H4 (cell line): ENCODE measurements at places on chromosomes 16 and 17. TPM values are rescaled to one million over a fixed set of nuclear protein-coding genes. Genes with fewer than 3 reads are reported as not detected.
A peak's percentile ranks its signal among the peaks of the same experiment; 100 is the strongest.

DNA sequence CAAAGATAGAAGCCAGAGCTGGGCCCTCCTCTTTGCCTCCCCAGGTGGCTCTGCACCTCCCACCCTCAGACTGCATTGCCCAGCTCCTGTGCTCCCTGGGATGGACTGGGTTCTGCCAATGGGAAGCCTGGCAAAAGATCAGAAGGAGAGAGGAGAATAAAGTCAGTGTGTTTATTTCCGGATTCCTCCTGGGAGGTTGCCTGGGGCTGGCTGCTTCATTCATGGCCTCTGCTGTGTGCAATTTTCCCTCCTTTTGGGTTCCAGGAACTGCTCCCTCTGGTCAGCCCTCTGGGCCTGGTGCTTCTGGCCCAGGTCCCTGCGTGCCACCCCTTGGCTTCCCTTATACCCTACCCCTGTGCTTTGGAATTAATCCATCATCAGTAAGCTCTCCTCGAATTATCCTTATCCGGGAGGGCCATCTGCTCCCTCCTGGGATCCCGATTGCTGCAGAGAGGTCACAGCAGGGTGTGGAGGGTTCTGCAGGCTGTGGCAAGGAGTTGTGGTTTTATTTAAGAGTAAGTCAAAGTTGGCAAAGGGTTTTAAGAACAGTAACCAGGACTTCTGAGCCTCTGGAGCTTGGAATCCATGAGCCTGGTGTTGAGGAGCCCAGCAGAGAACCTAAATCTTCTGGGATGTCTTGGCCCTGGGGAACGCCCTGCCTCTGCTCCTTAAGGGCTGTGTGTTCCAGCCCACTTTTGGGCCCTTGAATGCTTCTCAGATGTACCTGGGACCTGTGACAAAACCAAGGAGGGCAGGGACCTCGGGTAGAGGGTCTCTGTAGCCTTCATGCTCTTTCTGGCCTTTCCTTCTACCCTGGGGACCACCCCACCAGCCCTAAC, 8.2 kb upstream of the MMP2 start:
- peak; percentile 94 for DNase-seq

Gene GDE1
- 87.4 and 87.7 TPM in 2 replicates for total RNA-seq

DNA sequence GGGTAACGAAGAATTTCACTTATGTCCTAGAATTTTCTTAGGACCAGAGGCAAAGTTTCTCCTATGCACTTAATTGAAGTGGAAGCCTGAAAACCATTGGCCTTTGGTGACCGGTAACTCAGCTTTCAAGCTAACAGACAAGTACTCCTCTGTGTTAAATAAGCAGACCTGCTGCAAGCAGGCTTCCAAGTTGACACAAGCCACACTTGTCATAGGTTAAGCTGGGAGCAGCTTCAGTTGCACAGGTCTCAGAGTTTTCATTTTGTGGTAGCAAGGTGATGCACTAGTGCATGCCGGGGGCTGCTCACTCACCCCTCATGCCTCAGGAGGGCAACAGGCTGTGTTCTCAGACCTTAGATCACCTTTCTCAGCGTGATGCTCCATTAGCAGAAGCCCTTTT, 399.9 kb downstream of the UTP18 start:
- no peak for DNase-seq

Gene ZNF205
- total RNA-seq: 5.2 and 8.6 TPM in 2 replicates

GRCh38 chr16:47211218-47211617, 67.5 kb upstream of the NETO2 start:
- DNase-seq: no peak

Gene PERCC1
- total RNA-seq: not detected in 2 replicates

Gene CCL1
- not detected in 2 replicates for total RNA-seq

- no peak for DNase-seq
Observed at GRCh38 chr17:44188576-44189403, 2.0 kb downstream of the TMUB2 start.

Gene FSCN2
- 0.27 TPM in 1 of 2 replicates, not detected in the other for total RNA-seq

DNA sequence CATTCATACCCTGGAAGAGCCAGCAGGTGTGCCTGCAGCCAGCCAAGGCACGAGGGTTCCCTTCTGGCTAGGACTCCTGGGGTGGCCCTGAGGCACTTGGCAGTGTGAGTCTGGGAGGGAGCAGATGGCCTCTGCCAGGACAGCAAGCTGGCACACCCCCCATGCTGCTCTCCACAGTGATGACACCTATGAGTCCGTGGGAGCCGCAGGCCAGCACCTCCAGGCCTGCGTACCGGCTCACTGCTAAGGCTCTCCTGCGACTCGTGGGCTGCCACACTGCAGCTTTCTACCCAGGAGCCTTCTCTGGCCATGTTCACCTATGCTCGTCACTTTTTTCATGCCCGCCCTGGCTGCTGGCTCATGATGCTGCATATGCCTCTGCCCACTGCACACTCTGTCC, 68.1 kb downstream of the NDEL1 start:
- DNase-seq: no peak

DNA sequence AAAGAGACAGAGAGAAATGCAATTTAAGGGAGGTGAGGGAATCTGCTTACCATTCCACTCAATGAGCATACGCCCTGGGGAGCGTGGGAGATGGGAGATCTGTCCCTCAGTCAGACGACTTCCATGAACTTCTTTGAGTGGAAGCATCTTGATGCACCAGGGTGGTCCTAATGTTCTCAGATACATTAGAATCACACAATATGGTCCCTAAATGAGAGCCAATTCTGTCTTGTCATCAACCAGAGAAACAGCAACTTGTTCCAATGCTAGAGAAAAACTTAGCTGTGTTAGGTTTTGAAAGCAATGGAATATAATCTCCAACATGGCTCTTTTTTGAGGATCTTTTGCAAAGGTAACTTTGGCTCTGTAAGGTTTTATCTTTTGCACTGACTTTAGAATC, 44.1 kb downstream of the GPR139 start:
- DNase-seq: no peak

GRCh38 chr16:72355561-72355960, 183.6 kb upstream of the PMFBP1 start:
- no peak for DNase-seq

Gene SEC14L5
- not detected in 2 replicates for total RNA-seq

DNA sequence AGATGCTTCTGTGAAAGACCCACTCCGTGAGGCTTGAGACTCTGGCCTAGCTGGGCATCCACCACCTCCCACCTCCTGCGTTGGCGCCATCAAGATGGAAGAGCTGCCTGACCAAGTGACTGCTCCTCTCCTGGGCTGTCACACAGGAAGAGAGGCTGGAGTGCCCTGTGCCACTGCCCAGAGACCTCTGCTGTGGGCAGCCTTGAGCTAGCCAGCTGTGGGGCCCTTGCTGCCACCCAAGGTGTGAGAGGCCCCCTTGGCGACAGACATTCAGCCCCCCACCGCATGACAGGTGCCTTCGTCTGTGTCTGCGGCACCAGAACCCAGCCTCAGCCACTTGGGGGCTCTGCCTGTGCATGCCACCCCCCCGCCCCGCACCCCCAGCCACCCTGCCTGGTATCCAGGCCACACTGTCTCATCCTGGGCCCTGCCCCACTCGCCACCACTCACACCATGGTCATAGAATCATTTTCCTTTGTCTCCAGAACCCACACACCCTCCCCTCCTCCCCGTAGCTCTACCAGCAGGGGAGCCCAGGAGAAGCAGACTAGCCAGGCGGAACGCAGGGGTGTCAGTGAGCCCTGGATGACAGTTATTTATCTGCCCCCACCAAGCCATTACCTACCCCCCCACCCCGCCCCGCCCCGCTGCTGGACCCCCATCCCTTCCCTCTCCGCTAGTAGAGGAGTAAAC, 120.9 kb upstream of the LHX1 start:
- DNase-seq: no peak

Gene OR1A1
- total RNA-seq: not detected in 2 replicates

GRCh38 chr16:6771956-6772355, 560.7 kb upstream of the RBFOX1 start:
- no peak for DNase-seq

Gene TMEM88
- total RNA-seq: not detected in 2 replicates

DNA sequence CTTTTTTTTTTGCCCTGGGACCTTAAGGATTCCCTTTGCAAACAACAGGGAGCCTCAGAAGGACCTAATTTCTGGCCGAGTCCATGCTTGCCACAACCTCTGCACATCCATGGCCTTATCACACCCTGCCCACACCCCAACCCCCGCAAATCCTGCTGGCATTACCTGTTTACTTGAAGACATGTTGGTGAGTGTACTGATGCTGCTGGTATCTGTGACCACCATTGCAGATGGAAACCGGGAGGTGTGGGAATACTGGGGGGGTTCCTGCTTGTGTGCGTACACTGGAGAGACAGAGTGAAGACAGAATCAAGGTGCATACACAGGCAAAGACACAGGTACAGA, 46.0 kb downstream of the HNF1B start:
- no peak for DNase-seq

DNA sequence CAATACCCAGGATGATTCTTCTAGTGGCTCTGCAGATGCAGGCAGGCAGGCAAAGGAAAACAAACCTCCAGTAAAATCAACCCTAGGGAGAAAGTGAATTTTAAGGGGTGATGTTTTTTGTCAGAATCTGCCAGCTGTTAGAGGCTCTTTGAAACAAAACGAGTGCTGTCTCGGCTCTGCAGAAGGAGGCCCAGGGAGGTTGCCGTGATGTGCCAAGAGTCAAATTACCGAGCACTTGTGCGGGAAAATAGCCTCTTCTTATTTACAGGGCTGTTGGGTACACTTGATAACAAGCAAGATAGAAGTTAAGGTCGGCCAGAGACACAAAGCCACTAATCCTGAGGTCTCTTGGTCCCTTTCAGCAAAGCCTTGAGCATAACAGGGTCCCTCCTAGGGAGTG, 68.9 kb upstream of the EEF2KMT start:
- DNase-seq: no peak

Gene RNF43
- 1.8 and 2.1 TPM in 2 replicates for total RNA-seq

GRCh38 chr16:72889616-72890582, 158.0 kb downstream of the ZFHX3 start:
- DNase-seq: no peak

- DNase-seq: no peak
Observed at GRCh38 chr17:27491713-27492190, 35.5 kb downstream of the KSR1 start.

GRCh38 chr16:88778541-88779065, 6.4 kb downstream of the PIEZO1 start:
- no peak for DNase-seq
